ENCODE measurements at places on chromosomes 3 and 15.

GRCh38 chr15:78034495-78035191 lies 42.9 kb downstream of the TBC1D2B start:
- DNase-seq: no peak

DNA sequence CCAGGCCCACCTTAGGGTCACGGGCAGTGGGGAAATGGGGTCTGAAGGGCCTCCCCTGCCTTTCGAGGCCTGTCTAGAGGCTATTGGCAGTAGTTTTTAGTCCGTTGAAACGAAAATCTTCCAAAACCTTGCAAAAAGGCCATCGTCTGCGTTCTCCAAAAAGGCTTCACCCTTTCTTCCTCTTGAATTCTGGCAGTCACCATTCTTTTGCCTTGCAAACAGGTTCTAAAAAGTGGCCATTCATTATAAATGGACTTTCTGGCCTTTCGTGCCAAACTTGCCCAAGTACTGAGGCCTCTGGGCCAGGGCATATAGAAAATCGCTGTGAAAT lies 367 bp upstream of the TARS3 start:
- no peak for DNase-seq

DNA sequence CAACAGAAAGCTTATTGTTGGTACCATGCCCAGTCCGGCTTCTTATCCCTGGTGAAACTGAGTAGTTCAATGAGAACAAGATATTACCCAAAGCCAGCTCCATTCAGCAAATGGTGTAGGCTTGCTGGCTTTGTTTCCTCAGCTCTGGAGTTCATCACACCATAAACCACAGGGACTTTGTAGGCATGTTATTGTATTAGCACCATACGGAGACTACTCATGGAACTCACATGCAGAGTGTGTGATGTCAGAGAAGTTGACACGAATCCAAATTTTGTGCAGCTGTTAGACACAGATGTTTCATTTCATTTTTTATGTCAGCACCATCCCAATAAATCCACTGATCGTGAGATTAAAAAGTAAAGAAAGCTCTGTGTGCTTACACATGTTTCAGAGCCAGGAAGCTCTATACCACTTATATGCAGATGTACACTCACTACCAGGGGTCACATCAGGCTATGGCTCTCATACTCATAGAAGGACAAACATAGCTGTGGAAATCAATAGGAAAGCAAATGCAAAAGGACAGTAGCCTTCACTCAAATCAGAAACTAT lies 63.4 kb upstream of the LEKR1 start:
- DNase-seq: no peak

GRCh38 chr15:25439369-25439836 lies 579 bp upstream of the UBE3A start:
- no peak for DNase-seq

- DNase-seq: no peak
These were observed 419.8 kb upstream of the NR2F2 start for GRCh38 chr15:95910643-95911212.

- no peak for DNase-seq
These were observed 31.1 kb upstream of the SLC24A5 start for GRCh38 chr15:48089702-48090101.

DNA sequence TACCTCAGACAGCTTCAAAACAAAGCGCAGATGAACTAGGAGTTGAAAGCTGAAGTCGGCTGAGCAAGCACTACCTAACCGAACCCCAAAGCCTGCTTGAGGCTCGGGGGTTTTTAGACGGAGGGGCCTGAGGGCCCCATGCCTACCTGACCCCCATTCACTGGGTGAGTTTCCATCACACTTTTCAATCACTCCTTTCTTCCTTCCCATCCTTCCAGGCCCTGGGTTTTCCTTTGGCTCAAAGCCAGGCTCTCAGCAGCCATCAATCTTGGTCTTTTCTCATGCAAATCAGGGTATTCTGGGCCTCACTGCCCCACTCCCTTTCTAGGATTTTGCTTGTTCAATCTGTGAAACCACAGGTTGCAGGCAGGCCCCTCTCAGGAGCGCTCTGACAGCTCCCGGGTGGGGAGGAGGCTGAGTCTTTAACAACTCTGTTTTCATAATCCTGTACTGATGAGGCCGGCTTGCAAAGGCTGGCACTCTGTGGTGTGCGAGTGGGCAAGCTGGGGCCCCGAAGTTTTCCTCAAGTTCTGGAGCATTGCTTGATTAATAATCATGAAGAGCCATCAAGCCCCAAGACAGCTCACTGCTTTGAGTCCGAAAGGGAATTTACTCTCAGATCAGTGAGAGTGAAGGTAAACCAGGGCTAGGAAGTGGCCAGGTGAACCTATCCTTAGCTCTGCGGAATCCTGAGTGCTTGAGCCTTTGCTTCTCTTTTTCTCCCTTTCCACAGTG lies 97.6 kb downstream of the FRMD4B start:
- no peak for DNase-seq
